ENCODE measurements at places on chromosomes 13 and 19.

DNA sequence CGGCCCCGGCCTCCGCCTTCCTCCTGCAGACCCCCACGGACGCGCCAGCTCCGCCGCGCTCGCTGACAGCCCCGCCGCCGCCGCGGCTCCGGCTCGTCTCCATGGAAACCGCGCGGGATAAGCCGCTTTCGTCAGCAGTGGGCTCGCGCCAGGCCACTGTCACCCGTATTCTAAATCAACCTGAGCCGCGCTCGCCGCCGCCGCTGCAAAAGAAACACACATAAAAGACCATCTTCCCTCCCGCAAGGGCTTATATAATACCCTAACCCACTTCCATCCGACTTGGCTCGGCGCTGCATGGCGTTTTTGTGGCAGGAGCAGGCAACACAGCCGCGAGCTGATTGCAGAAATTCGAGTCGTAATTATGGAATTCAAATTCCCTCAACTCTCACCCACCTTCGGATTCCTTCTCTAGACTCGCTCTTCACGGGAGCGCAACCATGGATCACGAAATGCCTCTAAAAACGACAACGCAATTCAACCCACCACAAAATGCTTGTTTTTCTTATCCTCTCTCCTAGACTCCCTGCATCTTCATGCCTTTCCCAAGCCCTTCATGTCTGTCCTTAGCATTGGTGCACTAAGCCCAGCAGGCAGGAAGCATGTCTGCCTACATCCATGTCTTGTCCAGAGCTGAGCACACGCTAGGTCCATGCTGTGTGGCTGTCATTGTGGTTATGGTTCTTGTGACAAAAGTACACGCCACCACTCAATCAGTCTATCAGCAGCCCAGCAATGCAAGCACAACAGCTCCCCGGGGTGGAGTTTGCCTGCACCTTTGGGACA, at the start of gene AMER2:
Gene AMER2, minus strand, starts transcription at position 772 of the 786 bp plus-strand sequence. Its CDS starts 669 bp downstream, at position 103.
- no peak for DNase-seq

- DNase-seq = no peak
These were observed 7.2 kb upstream of the BCL3 start for GRCh38 chr19:44741258-44741731.

- DNase-seq = no peak
These were observed 5.5 kb upstream of the ZNF580 start for GRCh38 chr19:55635334-55635717.

DNA sequence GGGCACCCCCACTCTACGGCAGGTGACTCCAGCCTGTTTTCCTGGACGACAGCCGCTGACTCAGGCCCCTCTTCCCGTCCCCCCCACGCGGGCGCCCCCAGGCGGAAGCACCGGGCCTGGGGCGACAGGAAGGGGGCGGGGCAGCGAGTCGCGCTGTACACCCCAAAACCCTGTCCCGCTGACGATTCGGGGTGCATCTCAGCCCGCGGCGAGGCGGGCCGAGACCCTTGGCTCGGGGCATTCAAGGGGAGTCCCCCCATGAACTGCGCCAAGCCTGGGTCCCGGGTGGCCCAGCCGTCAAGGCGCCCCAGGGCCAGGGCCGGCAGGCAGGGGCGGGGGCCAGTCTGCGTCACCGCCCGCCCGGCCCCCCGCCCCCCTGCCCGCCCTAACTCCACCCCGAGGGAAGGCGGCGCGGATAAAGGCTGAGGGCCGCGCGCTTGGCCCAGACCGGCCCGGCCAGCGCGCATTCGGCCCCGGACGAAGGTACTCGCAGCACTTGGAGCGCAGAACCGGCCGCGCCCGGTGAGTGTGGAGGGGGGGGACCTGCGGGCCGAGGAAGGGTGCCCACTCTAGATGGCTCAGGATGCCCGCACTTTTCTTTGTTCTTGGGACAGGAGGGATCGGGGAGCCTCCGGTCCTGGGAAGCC, at the start of gene MIDN:
Gene MIDN, plus strand, starts transcription at position 445 of the 647 bp plus-strand sequence. CDS start 1,714 bp downstream, outside the sequence.
- DNase-seq = no peak

- no peak for DNase-seq
These were observed 12.3 kb downstream of the FGF9 start for GRCh38 chr13:21683034-21683733.

DNA sequence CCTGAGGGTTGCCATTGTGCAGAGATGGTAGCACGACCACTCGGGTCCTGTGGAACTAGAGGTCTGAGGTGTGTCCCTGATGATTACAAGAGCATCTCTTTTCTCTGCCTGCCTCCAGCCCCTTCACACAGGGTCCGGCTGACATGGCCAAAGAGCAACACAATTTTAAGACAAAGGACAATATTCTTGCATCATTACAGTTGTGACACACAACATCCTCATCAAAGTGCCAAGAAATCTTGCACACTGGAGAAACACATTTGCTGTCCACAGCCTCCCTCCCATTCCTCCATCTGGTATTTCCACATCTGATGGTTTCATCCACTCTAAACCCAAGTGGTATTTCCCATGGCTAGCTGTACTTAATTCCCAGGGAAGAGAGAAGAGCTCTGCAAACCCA, 12.8 kb downstream of the COL4A1 start:
- no peak for DNase-seq

GRCh38 chr19:40721936-40722661, 5.2 kb downstream of the ITPKC start:
- no peak for DNase-seq

GRCh38 chr19:58053480-58054156, 5.5 kb upstream of the ZNF135 start:
- no peak for DNase-seq

GRCh38 chr19:42584466-42584865, 10.3 kb downstream of the CEACAM8 start:
- no peak for DNase-seq

DNA sequence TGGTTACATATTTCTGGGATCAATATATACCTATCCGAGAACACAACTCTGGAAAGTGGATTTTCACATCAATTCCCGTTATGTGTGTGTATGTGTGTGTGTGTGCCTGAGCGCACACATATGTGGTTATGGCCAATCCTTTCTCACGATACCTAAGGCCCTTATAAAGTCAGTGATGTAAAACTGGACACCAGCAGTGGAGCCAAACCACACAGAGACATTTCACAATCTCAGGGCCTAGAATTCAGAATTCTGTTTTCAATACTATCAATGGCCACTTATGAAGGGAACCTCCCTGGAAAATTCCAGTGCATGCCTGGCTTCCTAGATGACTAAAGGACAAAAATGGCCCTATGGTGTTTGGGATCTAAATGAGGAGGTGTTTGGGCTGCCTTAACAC, 187.3 kb upstream of the UBL3 start:
- no peak for DNase-seq

DNA sequence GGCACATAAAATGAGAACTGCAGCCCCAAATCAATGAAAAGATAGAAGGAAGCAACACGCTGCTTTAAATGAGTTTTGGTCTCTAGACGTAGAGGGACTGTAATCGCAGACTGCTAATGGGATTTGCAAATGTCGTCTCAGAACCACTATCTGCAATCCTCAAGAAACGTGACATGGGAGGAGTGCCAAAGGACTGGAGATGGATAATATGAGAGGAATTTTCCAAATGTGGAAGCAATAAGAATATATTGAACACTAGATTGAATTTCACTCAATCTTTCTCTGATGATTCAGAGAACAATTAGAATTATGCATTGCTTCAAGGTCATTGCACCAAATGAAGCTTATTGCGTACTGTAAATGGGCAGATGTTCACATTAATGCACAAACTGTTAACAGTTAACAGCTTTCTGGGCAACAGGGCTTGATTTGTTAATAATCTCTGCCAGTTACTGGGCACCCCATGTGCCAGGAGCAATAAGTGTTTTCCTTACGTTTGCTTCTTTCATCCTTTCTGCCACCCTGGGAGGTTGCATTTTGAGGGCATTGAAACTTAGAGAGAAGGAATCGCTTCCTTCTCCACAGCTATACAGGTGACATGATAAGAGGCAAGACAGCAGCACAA, 62.8 kb upstream of the WASF3 start:
- DNase-seq = no peak

DNA sequence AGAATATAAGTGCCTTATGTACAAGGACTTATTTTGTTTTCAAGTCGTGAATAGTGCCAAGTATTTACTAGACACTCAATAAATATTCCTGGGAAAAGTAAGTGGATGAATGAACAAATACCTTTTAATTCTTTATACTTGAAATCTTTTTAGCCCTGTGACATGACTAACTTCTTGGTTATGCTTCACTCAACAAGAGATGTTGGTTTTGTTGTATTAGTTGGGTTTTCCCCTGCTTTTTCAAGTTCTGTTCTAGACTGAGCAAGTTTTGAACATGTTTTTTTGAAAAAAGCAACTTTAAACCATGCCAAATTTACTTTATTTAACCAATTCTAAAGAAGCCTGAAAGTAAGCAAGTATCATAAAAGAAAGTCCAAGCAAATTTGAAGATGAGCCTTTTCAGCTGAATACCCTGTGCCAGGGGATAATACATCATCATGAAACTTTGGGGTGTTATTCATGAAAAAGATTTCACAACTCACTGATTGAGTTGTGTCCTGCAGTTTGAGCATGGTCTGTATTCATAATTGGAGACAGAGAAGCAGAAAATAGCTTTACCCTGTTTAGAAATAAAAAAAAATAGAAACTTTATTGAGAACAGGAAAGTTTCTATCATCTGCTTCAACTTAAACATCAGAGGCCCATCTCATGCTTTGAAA, 11.1 kb downstream of the LMO7 start:
- DNase-seq = no peak

DNA sequence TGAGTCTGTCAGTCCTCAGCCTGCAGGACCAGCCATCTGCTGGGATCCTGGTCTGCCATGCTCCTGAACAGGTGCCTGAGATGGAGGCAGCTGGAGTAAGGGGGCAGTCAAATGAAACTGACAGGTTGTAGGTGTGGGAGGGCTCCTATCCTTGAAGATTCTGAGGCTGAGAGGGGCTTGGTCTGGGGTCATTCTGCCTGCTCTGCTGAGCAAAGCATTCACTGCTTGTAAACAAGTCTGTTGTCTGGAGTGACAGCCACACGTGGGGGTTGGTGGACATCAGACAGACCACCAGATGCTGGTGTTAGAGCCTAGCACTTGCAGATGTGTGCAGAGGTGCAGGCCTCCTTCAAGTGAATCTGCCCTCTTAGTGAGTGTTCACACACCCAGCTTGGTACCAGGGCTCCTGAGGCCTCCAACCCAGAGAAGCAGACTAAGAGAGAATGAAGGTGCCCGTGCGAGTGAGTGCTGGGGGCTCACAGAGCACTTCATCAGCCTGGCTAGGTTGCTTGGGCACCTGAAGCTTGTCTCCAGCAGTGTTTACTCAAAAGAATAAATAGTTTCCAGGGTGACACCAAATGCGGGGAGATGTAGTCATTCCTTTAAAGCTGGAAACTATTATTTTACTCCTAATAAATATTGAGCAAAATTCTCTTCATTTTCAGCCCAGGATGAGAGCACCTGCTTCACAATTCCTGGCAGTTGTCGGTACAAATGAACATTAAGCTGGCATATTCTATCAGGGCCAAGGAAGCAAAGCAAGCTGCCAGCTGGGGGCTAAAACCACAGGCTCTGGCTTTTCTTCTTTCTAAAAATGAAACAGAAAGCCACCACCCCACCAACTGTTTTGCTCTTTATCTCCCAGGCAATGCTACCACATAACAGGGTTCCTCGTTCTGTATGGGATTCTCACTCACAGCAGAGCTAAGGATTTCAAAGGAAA, 82.3 kb downstream of the RNASEH2B start:
- no peak for DNase-seq

DNA sequence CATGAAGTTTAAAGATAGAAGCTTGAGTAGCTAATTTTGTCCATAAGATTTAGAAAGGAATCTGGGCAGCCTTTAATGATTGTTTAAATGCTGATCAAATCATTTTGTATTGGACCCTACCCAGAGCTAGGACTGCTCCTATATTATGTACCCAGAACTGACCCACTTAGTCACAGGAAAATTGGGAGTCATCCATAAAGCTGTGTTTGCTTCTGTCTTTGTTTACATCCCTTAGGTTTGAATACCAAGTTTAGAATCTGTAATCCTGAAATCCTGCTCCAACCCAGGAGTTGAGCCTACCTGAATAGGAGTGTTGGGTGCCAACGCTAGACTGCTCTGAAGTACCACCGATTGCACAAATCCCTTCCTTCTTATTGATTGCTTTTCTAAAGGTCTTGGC, 23.8 kb downstream of the LCP1 start:
- DNase-seq = no peak

- DNase-seq = no peak
These were observed 95.7 kb downstream of the KCTD12 start for GRCh38 chr13:76790526-76790925.

- DNase-seq = no peak
These were observed 383.6 kb downstream of the SLITRK1 start for GRCh38 chr13:83498481-83499190.

- no peak for DNase-seq
These were observed at the start of gene MBOAT7 for GRCh38 chr19:54189145-54189734. TSS of gene MBOAT7 (minus strand) at chr19:54189580. CDS start at chr19:54188508, 1,072 bp downstream.

GRCh38 chr19:4519521-4520277, 1.4 kb upstream of the PLIN4 start:
- DNase-seq = no peak

DNA sequence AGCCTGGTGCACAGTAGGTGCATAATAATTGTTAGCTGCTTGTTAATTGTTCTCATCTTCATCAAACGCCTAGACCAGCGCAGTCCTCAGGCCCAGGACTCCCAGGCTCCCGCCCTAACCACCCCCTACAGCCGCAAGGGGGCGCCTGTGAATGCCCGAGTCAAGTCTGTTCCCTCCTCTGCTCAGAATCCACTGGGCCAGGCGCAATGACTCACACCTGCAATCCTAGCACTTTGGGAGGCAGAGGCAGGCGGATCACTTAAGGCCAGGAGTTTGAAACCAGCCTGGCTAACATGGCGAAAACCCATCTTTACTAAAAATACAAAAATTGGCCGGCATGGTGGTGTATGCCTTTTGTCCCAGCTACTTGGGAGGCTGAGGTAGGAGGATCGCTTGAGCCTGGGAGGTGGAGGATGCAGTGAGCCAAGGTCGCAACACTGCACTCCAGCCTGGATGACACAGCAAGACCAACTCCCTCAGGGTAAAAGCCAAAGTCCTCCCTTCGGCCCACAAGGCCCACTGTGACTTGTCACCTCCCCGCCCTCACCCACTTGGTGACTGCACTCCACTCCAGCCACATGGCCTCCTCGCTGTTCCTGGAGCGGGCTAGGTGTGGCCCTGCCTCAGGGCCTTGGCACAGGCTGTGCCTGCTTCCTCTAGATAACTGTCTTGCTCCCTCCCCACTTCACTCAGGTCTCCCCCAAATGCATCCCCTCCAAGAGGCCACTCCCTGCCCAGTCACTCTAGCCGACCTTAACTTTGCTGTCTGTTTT, 9.1 kb downstream of the ZNF653 start:
- DNase-seq = no peak

DNA sequence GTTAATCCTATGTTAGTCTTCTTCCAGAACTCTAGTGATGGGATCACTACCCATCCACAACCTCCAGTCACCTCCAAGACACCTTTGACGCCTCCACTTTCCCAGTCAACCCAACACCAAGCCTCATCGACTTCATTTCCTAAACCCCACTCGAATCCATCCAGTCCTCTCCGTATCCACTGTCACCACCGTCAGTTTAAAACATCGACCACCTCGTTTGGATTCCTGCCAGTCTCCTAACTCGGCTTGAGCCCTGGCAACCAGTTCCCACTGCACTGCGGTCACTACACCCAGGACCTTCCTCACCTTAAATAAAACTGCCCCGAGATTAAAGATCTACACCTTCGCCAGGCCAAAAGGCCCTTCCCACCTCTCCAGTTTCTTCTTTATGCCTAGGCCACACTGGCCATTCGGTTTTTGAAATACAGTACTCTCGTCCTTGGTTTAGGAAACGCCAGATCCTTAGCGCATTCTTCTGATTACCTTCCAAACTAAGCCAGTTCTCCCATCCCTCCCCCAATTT, 1.2 kb downstream of the MTIF3 start:
- no peak for DNase-seq

GRCh38 chr13:105991622-105992277, 543.7 kb downstream of the EFNB2 start:
- DNase-seq = no peak

- DNase-seq = no peak
These were observed 58.5 kb downstream of the DGKH start for GRCh38 chr13:42106998-42107397.

Measured in iPS DF 6.9 (cell line).